ENCODE measurements at places on chromosomes 3 and 15. TPM values are rescaled to one million over a fixed set of nuclear protein-coding genes. Genes with fewer than 3 reads are reported as not detected.

- H3K27ac ChIP-seq = no peak overlapping the region
- H3K36me3 ChIP-seq = no peaks in the 10 kb centered on the region
- no peaks in the 10 kb centered on the region for H3K4me1 ChIP-seq
Observed at GRCh38 chr3:156050918-156051317, 69.5 kb upstream of the KCNAB1 start.

The SIN3A gene
- total RNA-seq = 54.0 TPM

The NR1I2 gene
- total RNA-seq = not detected

DNA sequence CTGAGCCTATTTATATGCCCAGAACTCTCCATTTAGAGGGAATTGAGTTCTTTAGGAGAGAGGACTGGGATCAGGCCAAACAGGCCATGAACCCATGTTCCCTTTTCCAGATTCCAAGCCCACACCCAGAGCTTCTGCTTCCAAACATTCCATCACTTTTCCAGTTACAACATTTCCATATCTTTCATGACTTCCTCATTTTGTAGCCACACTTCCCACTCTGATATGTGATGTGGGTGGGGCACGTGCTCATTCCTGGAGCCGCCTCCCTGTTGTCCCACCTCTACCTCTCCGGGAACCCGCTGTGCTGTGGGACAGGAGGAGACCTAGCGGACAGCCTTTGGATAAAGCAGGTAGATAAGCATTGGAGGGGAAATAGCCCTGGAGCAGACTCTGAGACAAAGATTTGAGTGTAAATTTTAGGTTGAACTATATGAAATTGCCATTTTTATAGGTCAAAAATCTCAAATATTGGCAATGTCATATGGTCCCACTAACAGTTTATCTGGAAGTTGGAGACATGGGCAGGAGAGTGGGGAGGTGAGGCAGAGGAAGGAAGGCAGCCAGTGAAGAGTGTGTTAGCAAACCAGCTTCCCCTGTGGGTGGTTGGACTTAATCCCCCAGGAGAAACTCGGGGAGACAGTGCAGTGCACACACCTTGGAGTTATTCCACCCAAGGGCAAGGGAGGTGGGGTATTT, 31.8 kb downstream of the CYP8B1 start:
- no peaks in the 10 kb centered on the region for H3K27me3 ChIP-seq
- no peak for DNase-seq
- no peak overlapping the region for H3K27ac ChIP-seq
- no peak overlapping the region for H3K4me3 ChIP-seq

The ILDR1 gene
- not detected for total RNA-seq

GRCh38 chr3:123739754-123740153, 144.4 kb downstream of the MYLK start:
- H3K36me3 ChIP-seq = peaks cover 9% of the 10 kb centered on the region
- H3K27ac ChIP-seq = peak overlapping the region; percentile 84
- H3K4me1 ChIP-seq = peaks cover 32% of the 10 kb centered on the region
- H3K4me3 ChIP-seq = no peak overlapping the region

DNA sequence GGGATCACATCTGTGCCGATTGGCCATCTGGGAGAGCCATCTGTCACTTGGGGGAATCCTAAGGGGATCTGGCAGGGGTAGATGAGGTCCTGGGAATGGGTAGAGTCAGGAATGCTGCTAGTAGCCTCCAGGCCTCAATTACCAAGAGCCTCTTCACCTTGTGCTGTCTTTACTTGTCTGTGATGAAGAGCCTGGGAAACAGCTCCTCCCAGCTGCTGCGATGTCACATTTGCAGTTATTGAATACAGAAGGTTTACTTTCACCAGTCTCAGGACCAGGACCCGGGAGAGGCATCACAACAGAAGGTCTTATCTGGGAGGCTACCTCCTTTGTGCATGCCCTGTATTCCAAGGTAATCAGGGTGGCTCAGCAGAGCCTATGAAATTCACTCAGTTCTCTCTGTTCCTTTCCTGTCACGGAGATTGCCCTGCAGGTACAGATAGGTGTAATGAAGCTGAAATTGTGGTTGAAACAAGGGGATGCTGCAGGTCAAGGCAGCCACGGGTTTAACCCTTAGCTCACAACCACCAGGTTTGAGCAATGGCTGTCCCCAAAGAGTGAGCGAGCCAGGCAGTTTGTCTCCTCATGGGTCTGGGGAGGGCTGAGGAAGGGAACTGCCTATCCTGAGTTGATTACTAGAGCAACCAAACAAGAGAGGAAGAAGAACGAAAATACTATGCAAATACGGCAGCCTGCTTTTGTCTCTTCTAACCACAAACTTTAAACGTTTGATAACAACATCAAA, 298.9 kb upstream of the RORA start:
- H3K27ac ChIP-seq = no peak overlapping the region
- no peak overlapping the region for H3K4me3 ChIP-seq
- H3K36me3 ChIP-seq = no peaks in the 10 kb centered on the region
